CD4-positive, alpha-beta T cell treated with Interleukin-15 for 4 hours (primary cell): ENCODE measurements at places on chromosomes 3 and 15.

DNA sequence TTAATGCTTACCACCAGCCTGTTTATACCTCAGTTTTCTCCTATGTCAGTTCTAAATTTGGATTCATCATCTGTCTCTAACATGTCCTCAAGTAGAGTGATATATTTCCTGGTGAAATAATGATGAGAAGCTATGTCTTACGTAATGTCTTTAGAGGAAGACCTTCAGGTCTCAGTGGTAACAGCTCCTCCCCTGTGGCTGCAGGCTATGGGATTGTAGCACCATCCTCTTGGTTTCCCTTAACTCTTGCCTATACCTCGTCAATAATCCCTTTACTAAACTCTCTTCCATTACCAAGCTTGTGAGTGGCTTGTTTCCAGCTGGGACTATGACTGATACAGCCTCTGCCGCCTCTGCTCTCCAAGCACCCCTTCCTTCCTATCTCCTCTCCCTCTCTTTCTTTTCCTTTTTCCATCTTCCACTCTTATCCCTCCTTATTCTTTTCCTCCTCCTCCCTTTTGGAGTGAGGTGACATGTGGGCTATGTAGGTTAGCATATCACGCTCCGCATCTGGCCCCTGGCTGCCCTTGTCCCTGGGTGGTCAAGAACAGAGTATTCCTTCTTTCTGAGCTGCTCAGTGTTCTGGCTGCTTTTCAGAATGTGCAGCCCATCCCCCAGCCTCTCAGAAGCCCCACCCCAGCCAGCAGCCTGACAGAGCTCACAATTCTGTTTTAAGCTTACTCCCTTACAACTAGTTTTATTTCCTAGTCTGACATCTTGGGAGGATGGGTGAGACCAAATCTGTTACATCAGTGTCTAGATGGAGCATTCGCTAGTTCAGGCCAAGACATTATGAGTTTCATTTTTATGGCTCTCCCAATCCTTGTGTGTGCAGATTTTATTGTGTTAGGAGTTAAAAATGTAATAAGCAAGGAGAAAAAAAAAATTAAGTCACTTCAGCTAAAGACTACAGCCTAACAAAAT, 75.0 kb upstream of the RNU6-1 start:
- DNase-seq: no peak

DNA sequence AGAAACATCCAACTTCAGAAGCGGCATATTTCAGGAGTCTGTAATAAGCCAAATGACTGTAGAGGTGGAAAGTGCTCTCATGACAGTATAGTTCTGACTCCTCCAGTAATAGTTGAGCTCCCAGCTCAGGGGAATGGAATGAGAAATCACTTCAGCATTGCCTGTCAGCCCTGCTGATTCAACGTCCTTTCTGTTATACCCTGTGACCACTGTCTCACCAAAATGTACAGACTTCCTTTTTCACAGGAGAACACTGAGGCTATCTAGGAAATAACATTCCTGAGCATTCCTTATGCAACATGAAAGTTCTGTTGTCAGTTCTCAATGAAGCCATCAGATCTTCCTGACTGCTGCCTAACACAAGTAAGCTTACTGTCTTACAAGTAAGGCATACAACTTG, 284.5 kb upstream of the MME start:
- DNase-seq: no peak

GRCh38 chr15:94075349-94075748, 156.0 kb upstream of the MCTP2 start:
- no peak for DNase-seq

DNA sequence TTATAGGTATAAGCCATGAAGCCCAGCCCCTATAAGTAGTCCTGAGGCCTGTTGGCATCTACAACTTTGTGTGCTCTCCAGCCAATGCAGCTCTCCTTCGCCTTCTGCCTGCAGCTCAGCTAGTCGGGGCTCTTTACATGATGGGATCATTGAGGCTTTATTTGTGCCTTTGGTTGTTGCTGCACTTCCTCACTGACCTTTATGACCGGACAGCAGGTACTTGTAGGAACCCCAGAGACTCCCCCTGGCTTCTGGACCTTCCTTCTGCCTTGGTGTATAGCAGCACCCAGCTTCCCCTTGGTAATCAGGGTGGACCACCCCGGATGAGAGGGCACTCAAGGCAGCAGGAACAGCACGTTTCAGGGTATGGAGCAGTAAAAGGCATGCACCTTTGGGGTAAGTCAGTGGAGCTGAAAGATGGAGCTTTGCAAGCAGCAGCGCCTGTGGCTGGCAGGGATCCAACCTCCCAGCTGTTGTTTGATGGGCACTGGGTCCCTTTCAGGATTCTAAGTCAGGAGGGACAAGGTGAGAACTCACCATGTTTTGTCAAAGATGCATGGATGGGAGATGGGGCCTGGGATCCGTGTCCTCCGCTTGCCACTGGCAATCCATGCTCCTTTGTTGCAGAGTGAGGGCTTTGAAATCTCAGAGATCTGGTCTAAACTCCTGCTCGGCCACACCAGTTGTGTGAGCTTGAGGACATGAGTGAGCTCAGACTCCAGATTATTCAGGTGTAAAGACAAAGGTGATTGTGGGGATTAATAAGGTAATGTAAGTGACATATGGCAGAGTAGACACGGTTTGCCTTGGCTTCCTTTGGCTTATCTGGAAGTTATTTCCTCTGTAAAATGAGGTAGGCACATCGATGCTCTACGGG, 65.1 kb upstream of the KLF13 start:
- no peak for DNase-seq

- no peak for DNase-seq
Observed at GRCh38 chr15:66934868-66935520, 130.4 kb upstream of the SMAD3 start.

DNA sequence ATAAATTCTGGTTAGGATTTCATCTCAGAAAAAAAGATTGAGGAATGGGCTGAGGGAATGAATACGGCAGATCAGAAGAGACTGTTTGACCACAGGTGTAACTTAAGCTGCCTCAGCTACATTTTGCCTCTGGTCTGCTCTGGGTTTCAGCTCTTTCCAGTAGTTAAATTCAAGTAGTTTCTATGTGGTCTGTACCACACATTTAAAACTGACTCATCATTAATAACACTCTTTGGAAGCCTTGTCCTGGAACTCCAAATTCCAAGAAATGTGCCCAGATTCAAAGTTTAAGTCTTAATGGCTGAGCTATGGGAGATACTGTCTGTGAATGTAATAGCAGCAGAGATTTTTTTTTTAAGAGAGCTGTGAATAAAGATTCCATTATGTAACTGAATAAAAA, 133.1 kb upstream of the IGSF10 start:
- no peak for DNase-seq

DNA sequence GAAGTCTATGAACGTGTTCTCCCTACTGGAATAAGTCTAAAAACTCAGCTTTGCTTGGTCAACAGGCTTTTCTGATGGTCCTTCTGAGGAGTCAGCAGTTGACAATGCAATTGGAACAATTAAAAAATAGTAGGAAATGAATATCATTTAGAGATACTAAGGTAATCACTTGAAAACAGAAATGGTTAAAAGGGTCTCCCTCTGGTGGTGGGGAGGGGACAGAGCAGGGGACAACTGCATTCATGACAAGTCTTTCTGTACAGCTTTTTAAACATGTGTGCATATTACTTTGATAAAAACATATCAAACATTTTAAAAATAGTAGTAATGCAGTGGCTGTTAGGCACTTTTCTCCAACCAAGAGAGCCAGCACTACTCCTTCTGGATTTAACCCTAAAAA, 119.9 kb upstream of the FHIT start:
- no peak for DNase-seq
